Stimulated activated naive CD8-positive, alpha-beta T cell treated with anti-CD3 and anti-CD28 coated beads, Interleukin-15, amount 100 ng/mL, for 72 hours (primary cell): ENCODE measurements at places on chromosomes 16 and 17.

- DNase-seq: no peak
Measured at GRCh38 chr16:11140466-11140865, 115.5 kb downstream of the SOCS1 start.

- no peak for DNase-seq
Measured at GRCh38 chr16:69538808-69539207, 27.0 kb upstream of the NFAT5 start.

- peak; percentile 66 for DNase-seq
Measured at GRCh38 chr16:57810197-57811031, 8.1 kb upstream of the KIFC3 start.

DNA sequence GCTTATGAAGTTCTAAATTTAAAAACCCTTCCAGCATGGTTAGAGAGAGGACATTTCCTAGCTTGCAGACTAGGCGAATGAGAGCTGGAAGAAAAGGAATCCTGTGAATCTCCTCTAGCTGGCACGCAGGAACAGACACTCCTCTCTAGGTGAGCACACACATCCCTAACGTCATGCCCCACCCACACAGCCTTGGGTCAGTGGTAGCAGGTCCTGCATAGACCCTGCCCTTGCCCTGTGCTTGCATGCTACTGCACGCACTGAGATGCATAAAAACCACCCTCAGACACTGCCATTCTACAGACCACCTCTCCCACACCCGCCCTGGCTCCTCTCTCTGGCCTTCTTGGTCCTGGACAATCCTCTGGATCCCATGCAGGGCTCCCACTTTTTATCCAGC is 23.5 kb downstream of the CES1 start:
- no peak for DNase-seq

DNA sequence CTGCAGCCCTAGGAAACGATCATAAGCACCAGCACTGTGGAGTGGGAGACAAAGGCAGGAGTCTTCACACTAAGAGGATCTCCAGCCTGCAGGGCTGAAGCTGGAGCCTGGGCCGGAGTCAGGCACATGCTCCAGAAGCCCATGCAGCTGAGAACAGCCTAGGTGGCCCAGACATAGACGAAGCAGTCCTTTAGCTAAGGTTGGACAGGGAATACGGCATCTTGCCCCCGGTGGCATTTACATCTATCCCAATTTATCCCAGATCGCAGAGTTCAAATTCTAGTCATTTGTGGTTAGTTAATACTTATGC is 13.9 kb downstream of the TSPOAP1 start:
- no peak for DNase-seq

DNA sequence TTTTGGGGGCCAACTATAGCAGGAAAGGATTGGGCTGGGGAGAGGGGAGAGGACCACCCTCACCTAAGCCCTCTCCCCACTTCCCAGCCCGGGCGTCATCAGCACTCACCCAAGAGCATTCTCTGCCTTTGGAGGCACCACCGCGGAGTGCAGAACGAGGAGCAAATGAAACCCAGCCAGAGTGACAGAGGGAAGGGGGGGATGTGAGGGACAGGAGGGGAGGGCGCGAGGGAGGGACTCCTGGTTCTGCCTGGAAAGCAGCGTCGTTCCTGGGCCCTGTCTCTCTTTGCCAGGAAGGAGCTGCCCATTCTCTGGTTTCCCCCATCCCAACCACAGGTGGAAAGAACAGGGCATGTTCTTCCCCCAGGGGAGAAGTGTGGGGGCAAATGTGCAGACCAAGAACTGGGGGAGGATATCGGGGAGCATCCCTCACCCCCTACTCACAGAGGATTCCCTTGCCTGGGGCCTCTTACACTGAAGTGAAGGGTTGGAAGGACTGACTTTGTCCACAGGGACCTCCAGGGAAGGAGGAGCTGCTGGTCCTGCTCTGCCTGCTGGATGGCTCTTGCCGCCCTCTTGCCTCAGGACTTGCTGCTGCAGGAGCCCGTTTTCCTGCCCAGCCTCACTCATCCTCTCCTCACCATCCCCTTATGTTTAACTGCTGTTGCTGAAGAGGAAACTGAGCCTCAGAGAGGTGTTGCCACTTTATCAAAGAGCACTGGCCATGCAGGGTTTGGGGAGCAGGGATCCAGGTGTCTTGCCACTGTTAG is 3.5 kb upstream of the C17orf113 start:
- no peak for DNase-seq

GRCh38 chr17:9645851-9646545 is 681 bp downstream of the USP43 start:
- DNase-seq: peak; percentile 37

DNA sequence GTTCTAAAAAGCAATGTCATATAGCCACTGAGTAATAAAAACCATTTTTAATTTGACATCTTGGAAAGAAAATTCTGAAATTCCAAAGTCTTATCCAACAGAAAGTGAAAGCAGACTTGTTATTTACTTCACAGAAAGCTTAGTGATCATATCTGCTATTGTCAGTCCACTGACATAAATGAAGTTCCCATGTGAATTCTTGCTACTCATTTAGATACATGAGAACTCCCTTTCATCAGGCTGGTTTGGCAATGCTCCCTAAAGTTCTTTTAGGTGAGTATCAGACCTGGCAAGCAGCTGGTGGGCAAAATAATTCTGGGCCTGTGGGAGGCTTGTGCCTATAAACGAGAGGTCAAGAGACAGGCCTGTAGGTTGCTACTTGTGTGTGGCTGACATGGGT is 23.4 kb downstream of the NME2 start:
- no peak for DNase-seq
